ENCODE measurements at places on chromosomes 4 and X. TPM values are rescaled to one million over a fixed set of nuclear protein-coding genes. Genes with fewer than 3 reads are reported as not detected.
A peak's percentile ranks its signal among the peaks of the same experiment; 100 is the strongest.

DNA sequence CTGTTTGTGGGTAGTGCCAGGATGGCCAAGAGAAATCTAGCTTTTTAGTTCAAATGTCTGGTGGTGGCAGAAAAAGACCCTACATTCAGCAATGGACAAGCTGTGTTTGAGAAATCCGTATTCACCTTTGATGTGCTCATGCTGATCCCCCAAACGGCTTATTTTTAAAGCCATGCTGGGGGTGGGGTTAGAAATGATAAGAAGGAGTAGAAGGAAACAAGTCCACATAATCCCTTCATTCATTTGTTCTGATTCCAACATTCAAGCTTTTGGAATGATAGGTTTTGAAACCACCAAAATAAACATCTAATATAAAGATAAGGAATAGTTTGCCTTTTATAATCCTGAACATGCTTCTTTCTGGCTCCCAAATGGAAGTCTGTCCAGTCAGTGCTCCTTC is 92.0 kb upstream of the DKK2 start:
- no peak overlapping the region for H3K4me3 ChIP-seq
- no peak for DNase-seq
- peaks cover 34% of the 10 kb centered on the region for H3K4me1 ChIP-seq
- H3K27ac ChIP-seq, result no peak overlapping the region
- no peaks in the 10 kb centered on the region for H3K36me3 ChIP-seq
- no peaks in the 10 kb centered on the region for H3K27me3 ChIP-seq

The MAML3 gene
- 1.5 TPM for total RNA-seq

DNA sequence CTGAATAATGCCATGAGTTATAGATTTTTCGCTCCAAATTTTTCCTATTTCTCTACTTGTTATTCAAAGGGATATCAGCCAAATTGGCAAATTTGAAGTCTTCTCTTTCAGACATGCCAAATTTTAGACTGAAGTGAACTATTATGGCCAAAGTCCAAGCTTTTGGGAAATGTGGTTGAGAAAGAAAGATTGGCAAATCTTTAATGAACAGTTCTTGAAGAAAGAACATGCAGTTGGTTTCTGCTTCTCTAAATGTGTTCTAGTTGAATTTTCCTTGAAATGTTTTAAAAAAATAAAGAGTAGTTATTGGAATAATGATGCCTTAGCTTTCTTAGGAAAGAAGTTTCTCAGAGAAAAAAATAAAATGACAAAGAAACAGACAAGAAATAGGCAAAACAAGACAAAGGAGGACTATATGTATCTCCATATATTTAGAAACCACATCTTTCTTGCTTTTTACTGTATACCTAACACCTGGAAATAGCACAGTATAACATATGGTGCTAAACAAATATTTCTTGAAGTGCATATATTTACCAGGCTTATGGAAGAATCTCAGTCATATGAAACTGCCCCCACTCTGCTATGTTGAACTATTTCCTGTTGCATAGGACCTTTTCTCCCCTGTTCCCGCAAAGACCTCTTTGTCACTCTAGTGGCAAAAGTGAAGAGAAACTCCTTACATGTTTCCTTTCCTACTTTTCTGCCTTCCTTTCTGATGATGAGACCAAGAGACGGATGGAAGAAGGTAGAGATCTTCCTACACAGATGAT is 250.0 kb downstream of the ARHGAP24 start:
- no peaks in the 10 kb centered on the region for H3K27me3 ChIP-seq
- H3K36me3 ChIP-seq, result no peaks in the 10 kb centered on the region
- no peak overlapping the region for H3K4me3 ChIP-seq
- H3K4me1 ChIP-seq, result peaks cover 59% of the 10 kb centered on the region
- peak; percentile 45 for DNase-seq
- no peak overlapping the region for H3K27ac ChIP-seq

The SCML2 gene
- 2.1 TPM for total RNA-seq

The COX7B2 gene
- total RNA-seq, result not detected

DNA sequence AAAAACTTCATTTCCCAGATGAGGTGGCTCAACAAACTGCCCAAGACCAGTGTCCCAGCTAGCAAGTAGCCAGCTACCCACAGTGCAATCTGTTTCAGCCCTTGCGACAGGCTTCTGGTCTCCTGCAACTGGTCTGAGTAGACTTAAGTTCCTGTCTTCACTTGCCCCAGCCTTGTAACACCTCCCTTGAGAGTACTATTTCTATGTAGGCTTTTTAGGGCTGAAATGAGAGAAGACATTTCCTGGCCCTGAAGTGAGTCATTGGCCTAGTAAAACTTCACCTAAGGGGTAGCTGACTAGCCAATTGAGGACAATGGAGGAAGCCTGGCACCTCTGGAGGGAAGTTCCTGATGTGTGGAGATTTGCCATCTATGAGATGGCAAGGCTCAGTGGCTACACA is 80.1 kb upstream of the STIM2 start:
- DNase-seq, result peak; percentile 53
- peaks cover 21% of the 10 kb centered on the region for H3K4me1 ChIP-seq
- 0 out of 2 replicates have a peak, but pooled peaks cover 4% of the 10 kb centered on the region for H3K36me3 ChIP-seq

The VSIG1 gene
- total RNA-seq, result not detected

The TRAPPC2 gene
- 10.4 TPM for total RNA-seq

The ARMCX6 gene
- 42.3 TPM for total RNA-seq

GRCh38 chr4:4299006-4299405 is 9.0 kb downstream of the ZBTB49 start:
- DNase-seq, result no peak
- no peak overlapping the region for H3K27ac ChIP-seq
- no peaks in the 10 kb centered on the region for H3K27me3 ChIP-seq
- peaks cover 14% of the 10 kb centered on the region for H3K36me3 ChIP-seq
- no peak overlapping the region for H3K4me3 ChIP-seq

DNA sequence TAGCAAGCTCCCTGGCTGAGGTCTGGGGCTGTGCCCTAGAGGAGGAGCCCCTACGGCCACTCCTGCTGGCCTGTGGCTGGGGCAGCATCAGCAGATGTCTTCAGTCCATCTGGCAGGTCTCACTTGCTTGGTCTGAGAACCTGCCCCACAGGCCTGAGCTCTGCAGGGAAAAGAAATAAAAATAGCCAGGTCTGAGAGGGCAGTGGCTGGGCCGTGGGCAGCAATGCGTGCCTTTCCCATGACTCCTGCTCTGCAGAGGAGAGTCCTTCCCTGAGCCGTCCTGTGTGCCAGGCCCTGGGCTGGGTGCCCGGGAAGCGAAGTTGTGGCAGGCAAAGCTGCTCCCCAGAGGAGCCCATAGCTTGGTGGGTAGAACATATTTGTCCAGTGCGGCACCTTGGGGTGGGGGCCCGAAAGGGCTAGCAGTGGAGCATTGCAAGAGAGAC is 11.3 kb upstream of the KIAA0232 start:
- H3K36me3 ChIP-seq, result no peaks in the 10 kb centered on the region
- DNase-seq, result peak; percentile 69
- no peak overlapping the region for H3K27ac ChIP-seq
- H3K4me1 ChIP-seq, result peaks cover 18% of the 10 kb centered on the region
- H3K27me3 ChIP-seq, result no peaks in the 10 kb centered on the region
- H3K4me3 ChIP-seq, result no peak overlapping the region
